Kidney (tissue), 22 donors: ENCODE measurements at places on chromosomes 7 and 10. TPM values are rescaled to one million over a fixed set of nuclear protein-coding genes. Genes with fewer than 3 reads are reported as not detected.
A peak's percentile ranks its signal among the peaks of the same experiment; 100 is the strongest.

The WNT8B gene
- polyA plus RNA-seq, result 0.60 TPM

The LOXL4 gene
- polyA plus RNA-seq, result 3.4 TPM

The ATG9B gene
- polyA plus RNA-seq, result 0.19 TPM

The CDNF gene
- 2.3 TPM for polyA plus RNA-seq

The KLF14 gene
- 0.13 TPM for polyA plus RNA-seq

The EGFR gene
- polyA plus RNA-seq, result 5.9 TPM

The DNA2 gene
- polyA plus RNA-seq, result 2.2 TPM

The GIMAP4 gene
- 28.9 TPM for polyA plus RNA-seq

DNA sequence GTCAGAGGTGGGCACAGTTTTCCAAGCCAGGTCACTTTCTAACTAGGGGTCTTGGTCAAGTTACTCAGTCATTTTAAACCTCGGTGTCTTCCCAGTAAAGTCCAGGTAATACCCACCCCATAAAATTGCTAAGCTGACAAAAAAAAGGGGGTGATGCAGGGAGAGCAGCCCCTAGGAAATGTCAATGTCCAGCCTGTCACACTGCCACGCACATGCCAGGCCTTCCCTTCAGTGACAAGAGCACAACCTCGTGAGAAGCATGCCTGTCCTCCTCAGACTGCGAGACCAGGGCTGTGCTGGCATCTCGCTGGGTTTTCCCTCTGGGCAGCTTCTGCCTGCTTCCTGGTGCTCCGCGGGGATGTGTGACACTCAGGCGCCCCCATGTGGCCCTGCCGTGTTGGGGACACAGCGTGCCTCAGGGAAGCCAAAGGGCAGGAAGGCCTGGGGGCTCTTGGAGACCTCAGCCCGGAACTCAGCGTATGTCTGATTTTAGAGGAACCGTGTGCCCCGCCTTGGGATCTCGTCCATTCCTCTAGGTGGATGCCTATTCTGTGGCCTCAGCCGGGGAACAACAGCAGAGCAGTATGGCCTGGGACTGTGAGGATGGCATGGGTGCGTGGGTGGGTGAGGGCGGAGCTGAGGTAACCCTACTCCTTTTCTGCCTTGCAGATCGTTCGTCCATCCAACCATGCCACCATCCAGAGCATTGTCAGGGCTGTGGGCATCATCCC is 10.2 kb upstream of the GDF2 start:
- peak; percentile 86 for DNase-seq

DNA sequence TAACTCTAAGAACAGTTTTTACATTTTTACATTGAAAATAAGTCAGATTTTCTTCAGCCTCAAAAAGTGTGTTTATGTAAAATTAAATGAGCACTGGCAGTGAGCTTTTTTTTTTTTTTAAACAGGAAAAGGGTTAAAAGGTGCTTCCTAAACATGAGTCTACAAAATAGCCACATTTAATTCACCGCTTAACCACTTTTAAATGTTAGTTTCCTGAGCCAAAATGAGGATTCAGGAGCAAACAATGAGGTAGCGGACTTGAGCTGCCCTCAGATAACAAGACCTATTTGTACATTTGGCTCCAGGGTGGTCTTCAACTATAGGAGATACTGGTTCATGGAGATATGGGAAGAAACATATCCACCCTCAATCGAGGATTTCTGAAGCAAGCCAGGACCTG is 22.8 kb downstream of the AKR1C3 start:
- DNase-seq, result no peak

- DNase-seq, result no peak
These were observed 187.1 kb downstream of the KIF20B start for GRCh38 chr10:89888321-89889070.

- no peak for DNase-seq
These were observed 70.4 kb upstream of the CFAP46 start for GRCh38 chr10:133012573-133013359.

GRCh38 chr7:16397501-16398145 is 23.7 kb downstream of the CRPPA start:
- DNase-seq, result no peak

DNA sequence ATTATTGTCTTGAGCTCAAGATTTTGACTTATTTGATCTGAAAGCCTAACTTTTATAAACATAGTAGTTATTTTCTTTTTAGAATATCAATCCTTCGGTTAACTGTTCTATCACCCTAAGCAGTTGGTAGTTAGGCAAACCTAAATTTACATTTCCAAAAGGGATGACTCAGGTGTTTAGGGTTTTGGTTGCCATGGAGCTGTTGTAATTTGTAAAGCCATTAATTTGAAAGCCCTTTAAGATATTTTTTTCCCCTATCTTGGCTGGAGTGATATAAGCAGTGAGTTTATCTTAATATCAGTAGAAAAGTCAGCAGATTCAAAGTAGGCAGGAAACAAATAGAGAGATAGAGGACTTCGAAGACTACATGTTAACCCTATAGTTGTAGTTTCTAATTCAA is 1472.6 kb upstream of the CELF2 start:
- DNase-seq, result no peak

GRCh38 chr10:92972066-92972870 is 88.3 kb upstream of the CYP26C1 start:
- no peak for DNase-seq

- DNase-seq, result no peak
These were observed 10.8 kb upstream of the ST7 start for GRCh38 chr7:116942504-116942903.

- no peak for DNase-seq
These were observed 140.1 kb downstream of the ACTR3B start for GRCh38 chr7:152899548-152900109.

DNA sequence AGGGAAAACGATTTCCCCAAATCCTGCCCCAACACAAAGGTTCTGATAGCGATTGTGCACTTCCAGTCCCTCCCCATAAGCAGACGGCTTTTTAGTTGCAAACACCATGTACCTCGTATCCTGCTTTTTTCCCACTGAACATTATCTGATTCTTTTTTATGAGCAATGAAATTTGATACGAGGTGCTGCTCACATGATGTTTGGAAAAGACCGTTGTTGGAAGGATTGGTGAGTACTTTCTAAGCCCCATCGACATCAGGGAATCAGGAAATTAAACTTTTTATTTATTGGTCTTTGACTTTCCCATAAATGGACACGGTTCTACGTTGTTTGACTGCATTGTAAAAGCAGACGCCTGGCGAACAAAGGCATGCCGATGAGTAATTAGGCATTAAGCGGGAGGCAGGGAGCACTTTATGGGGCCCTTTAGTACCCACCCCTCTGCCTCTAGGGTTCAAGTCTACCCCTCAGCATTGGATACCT is 49.4 kb downstream of the TEX36 start:
- no peak for DNase-seq

- no peak for DNase-seq
These were observed 361.0 kb downstream of the FRMD4A start for GRCh38 chr10:13969792-13970140.

- DNase-seq, result no peak
These were observed 4.1 kb downstream of the SPAM1 start for GRCh38 chr7:123929107-123929506.

- DNase-seq, result peak; percentile 34
These were observed 753 bp downstream of the CAMK2B start for GRCh38 chr7:44324481-44325200.

- DNase-seq, result no peak
These were observed 5.8 kb downstream of the PSMA2 start for GRCh38 chr7:42926204-42926603.

DNA sequence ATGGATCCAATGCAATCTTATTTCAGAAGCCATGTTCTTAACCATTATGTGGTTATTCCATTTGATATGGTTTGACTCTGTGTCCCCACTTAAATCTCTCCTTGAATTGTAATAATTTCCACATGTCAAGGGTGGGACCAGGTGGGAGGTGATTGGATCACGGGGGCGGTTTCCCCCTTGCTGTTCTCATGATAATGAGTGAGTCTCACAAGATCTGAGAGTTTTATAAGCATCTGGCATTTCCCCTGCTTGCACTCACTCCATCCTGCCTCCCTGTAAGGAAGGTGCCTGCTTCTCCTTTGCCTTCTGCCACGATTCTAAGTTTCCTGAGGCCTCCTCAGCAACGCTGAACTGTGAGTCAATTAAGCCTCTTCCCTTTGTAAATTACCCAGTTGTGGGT is 32.0 kb upstream of the TSPAN13 start:
- DNase-seq, result no peak

DNA sequence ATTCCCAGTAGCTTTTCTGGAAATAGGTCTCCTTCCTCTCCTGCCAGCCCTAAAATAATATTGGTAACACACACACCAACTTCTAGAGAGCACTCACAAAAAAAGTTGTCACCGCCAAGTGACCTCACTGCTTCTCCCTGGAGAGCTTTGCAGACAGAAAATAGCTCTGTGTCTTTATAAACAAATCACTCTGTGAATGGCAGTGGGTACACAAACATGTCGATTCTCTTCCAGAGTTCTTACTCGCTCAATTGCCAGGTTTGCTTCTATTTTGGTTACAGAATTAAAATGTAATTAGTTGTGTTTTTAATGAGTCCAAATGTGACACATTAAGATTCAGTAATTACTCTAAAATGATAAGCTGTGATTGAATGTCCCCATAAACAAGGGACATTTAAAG is 649.2 kb upstream of the C7orf33 start:
- no peak for DNase-seq

DNA sequence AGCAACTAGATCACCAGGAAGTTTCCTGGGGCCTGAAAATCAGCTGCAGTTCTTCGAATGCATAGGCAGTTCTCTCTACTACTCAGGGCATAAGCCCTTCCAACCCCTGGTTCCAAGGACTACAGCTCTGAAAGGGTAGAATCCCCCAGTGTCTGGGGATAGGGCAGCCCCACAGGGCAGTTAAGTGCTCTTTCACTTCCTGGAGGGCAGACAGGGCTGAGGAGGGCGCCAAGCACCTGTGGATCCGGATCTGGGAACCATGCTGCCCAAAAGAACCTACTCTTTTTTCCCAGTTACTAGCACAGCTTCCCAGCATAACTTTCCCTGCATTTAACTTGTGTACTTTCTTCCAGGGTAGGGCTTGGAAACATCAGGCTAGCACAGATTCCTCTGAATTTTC is 41.1 kb downstream of the CXCL12 start:
- no peak for DNase-seq

DNA sequence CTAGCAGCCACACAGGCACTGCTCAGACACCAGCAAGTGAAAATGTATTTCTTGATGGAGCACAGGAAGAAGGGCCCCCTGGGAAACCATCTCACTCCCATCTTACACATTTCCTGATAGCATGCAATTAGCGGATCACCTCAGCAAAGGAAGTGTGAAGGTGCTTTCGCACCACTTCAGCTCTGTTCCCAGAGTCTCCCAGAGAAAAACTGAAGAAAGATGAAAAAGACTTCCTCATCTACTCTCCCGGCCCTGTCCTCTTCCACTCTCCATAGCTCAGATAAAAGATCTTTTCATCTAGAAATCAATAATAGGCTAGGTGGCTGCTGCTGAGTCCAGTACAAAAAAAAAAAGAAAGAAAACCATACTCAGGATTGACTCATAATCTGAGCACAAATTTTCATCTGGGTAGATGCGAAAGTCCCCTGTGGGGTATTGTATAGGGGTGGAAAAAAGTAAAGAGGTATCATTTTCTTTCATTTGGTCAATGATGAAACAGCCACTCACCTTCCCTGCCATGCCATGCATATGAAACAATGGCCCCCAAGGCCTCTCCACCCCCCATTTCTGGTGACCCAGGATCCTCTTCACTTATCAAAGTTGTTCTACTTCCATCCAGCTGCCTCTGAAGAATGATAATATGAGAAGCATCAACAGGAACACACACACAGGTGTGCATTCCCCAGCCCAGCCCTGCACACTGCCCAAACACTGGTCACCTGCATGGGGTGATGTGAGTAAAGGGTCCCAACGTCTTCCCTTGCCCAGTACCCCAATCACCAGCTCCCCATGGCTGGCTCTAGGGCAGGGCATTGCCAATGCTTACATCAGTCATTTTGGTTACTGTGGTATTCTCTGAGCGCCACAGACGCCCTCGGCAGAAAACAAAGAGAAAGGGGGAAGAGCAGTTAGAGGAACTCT is 48.8 kb upstream of the DGKI start:
- no peak for DNase-seq

DNA sequence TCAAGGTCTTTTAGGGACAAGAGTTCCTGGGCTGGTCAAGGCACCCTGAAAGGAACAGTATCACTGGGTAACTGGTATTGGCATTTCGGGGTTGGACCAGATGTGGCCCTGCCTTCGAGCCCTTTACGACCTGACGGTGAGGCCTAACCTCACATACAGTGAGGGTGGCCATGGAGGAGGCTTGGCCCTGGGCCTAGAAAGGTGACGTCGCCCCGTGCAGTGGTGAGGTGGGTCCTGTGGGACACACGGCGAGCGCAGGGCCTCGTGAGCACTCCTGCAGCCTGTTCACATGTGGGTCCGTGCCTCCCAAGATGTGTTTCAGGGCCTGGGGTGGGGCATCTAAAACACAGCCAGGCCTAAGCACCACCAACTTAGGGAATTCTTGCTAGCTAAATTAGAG is 36.1 kb downstream of the CRHR2 start:
- no peak for DNase-seq

DNA sequence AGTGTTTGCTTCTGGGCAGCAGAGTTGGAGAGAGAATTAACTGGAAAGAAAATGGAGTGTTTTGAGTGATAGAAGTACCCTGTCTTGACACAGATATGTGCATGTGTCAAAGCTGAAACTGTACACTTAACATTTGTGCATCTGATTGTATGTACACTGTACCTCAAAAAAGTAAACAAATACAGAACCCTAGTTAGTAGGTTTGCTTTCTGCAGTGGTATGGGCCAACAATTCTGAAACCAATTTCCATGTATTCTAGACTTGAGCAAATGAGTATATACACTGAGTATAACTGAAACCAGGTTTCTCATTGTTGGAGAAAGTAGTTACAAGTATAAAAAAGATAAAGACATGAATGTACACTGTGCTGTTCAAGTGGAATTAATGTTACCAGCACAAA is 52.4 kb downstream of the ELAPOR2 start:
- DNase-seq, result no peak

GRCh38 chr7:128940494-128941322 is 3.0 kb downstream of the IRF5 start:
- no peak for DNase-seq

DNA sequence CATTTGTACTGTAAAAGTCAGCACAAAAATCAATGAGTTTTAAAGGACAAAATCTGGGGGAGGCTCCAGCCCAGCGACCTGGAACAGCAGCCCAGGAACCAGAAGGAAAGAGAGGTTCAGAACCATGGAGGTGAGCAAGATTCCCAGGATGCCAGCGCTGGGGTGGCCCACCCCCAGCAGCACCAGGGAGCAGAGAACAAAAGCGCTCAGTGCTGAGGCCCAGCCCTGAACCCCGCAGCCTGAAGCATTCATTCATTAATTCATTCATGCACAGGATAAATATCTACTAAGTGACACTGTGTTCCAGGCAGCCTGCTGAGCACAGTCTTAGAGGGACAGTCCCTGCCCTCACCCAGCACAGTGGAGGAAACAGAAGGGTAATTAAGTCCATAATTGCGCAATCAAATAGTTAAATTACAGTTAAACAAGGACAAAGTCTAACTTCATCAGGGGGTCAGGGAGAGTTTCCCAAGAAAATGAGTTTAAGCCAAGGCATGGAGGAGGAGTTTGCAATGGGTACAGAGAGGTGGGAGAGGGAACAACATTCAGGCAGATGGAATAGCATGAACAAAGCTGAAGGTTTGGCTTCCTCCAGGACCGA is 202.3 kb downstream of the GRID1 start:
- DNase-seq, result no peak

- no peak for DNase-seq
These were observed 110.6 kb downstream of the PTPN20 start for GRCh38 chr10:47021850-47022249.
